Activated gamma-delta T cell treated with anti-CD3 and anti-CD28 coated beads, Interleukin-2, amount 50 U/mL, for 16 hours (primary cell): ENCODE measurements at places on chromosomes 16 and 17.

DNA sequence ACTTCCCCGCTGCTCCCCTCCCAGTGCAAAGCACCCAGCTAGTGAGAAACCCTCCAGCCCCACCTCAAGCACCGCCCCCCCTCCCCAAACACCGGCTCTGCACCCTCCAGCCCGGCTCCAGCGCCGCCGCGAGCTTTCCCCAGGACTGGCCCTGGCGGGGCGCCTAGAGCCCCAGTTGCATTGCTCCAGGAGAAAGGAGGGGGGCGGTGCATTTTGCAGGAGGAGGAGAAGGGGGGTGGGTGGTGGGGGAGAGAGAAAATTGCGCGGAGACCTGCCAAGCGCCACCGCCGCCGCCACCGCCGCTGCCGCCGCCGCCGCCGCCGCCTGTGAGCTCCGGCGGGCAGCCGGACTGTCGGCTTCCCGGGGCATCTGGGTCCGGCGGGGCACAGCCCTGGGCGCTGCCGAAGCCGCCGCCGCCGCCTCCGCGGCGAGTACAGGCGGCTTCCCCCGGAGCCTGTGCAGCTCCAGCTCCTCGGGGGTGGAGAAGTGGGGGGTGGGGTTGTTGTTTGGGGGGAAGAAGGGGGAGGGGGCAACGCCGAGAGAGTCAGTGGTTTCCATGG, 333 bp upstream of the NOG start:
- no peak for DNase-seq

GRCh38 chr17:6641247-6641863, 495 bp downstream of the TXNDC17 start:
- no peak for DNase-seq

GRCh38 chr17:44629314-44629713, 27.0 kb upstream of the MEIOC start:
- DNase-seq: no peak

- no peak for DNase-seq
Measured at GRCh38 chr17:69898601-69899000, 176.4 kb upstream of the KCNJ16 start.

- DNase-seq: peak; percentile 80
Measured at GRCh38 chr17:49407981-49408501, 6.6 kb downstream of the PHB1 start.

- no peak for DNase-seq
Measured at GRCh38 chr16:20614186-20615141, 38.3 kb upstream of the ACSM2B start.

DNA sequence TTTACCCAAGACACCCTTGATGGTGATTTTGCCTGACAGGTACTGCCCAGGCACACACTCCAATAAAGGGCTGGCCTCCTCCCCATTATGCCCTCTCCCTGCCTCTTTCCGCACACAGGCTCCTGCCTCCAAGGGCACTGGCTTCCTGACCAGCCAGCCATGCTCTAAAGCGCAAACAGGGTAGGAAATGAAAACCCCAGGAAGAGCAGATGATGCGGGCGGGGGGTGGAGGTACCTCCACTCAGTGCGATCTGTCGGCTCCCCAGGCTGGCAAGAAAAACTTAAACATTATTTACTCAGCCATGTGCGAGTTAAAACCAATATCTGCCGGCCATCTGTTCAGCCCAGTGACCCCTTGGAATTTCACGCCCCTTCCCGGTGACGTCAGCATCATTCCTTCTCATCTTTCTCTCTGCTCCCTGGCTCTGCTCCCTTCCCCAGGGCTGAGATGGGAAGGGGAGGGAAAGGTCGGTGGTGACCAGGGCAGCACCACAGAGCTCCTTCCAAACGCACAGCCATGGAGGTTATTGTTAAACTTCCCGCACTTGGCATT, 262.5 kb downstream of the CBLN1 start:
- no peak for DNase-seq

- DNase-seq: no peak
Measured at GRCh38 chr17:65158041-65158440, 20.9 kb downstream of the RGS9 start.

DNA sequence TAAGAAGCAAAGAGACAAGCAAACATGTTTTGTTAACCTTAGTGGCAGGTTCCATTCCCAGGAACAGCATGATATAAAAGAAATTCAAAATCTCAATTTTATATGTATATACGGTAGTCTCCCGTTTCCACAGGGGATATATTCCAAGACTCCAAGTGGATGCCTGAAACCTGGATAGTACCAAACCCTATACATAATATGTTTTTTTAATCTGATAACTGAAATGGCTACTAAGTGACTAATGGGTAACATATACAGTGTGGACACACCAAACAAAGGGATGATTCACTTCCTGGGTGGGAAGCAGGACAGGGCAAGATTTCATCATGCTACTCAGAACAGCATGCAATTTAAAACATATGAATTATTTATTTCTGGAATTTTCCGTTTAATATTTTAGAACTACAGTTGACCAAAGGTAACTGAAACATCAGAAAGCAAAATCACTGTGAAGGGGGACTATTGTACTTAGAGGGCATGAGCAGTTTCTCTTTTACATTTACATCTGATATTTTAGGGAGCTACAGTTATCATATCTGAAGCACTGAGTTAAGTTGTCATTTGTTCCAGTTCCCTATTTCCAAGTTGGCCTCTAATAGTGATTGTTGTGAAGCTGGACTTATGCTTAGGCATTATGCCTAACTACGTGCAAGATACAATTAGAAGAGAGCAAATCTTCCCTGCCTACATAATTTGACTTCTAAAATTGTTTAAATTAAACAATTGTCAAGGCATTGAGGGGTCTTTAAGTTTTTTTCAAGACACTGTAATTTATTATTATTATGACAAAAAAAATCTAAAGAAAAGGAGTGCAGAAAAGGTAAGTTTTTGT, 34.1 kb upstream of the ABCA6 start:
- DNase-seq: no peak

DNA sequence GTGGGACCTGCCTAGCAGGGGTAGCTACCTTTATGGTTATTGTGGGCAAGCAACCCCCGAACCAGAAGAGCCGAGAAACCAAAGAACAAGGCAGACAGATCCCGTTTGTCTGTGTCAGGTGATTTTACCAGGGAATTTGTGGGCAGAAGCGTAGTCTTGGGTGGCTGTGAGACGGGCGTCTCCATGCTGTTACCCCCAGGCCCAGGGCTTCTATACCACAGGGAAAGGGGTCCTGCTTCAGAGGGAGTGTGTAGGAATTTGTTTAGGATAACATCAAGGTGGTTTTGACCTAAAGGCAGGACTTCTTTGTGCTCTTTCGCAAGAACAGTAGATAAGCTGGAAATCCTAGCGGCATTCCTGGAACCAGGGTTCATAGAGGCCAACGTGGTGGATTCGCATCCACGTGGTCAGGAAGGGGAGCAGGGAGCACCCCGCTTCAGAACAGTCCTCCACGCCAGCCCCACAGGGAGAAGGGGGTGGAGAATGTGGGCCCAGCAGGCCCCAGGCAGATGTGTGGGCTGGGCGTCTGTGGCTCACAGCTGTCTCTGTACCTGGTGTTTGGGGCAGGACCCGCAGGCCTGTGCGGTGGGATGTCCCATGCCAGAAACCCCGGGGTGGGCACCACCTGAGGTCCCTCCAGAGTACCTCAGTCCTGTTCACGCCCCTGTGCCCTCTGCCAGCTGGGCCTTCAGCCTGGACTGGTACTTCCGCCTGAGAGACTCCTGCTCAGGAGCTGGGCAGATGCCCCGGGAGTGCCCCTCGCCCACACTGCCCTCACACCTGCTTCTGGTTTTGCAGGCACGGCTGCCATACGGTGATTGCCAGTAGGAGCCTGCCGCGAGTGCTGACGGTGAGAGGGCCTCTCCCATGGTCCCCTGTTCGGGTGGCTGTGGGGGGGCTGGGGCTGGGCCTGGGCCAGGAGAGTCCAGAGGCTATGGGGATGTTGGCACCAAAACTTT, 4.1 kb downstream of the DECR2 start:
- DNase-seq: no peak

GRCh38 chr16:52073024-52073423, 473.9 kb downstream of the TOX3 start:
- no peak for DNase-seq

- no peak for DNase-seq
Measured at GRCh38 chr17:47292206-47292605, 31.5 kb upstream of the EFCAB13 start.

DNA sequence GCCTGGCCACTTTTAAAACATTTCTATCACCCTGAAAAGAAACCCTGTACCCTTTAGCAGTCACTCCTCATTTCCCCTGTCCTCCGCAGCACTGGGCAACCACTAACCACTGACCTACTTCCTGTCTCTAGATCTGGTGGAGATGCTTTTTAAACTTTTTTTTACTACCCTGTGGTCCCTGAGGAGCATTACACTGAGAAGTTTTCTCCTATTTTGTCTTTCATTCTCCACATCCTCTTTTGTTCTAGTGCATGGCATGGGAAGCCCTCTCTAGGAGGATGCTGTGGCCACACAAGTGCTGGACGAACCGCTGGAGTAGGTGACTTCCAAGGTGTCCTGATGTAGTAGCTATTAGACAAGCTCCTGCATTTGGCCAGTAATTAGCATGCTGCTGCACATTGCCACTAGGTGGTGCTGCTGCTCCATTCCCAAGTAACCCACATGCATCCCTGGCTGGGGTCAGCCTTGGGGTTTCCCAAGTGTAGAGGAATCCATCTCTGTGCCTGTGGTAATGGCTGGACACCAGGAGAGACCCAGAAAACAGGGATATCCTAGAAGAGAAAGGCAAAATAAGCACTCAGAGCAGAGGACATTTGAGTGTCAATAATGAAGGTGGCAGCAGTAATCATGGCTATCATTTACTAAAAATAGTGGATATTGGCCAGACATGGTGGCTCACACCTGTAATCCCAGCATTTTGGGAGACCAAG, 143.8 kb upstream of the CRHR1 start:
- peak; percentile 43 for DNase-seq

- no peak for DNase-seq
Measured at GRCh38 chr17:69760562-69760961, 314.5 kb upstream of the KCNJ16 start.

GRCh38 chr16:77183137-77183536, 7.9 kb upstream of the MON1B start:
- DNase-seq: no peak

- DNase-seq: no peak
Measured at GRCh38 chr17:49742166-49742638, 21.7 kb downstream of the FAM117A start.

DNA sequence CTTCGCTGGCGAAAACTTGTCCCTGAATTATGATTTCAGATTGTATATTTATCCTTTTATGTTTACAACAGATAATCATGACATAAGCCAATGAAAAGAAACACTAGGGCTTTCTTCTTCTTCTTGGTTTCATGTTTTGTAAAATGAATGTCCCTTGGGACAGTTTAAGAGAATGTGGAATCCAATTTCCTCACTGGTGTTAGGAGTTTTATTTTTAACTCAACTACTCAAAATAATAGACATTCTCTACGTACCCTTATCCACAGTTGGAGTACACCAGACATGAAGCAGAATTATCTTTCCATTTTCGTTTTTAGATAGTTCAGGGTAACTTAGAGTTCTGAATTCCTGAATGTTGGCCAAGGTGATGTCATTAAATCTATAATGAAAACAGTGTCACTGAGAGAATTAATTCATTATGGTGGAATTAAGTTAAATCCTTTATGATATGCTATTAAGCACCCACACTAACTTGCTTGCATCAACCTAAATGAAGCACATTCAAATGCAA, 43.4 kb downstream of the IRX6 start:
- no peak for DNase-seq

DNA sequence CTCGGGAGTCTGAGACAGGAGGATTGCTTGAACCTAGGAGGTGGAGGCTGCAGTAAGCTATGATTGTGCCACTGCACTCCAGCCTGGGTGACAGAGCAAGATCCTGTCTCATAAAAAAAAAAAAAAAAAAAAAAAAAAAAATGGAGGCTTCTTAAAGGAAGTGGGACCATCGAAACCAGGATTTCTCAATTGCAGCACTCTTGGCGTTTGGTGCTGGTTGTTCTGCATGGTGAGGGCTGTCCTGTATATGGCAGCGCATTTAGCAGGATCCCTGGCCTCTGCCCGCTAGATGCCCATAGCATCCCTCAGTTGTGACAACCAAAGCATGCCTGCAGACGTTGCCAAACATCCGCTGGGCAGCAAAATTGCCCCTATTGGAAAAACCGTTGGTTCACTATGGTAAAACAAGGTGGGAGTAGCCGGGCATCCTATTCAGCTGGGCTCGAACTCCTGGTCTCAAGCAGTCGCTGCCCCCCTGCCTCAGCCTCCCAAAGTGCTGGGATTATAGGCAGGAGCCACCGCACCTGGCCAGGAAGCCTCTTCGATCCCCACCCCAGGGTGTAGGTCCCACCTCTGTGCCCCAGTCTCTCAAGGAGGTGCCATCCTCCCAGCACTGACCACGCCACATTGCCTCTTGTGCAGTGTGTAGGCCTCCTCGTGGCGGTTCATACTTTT, 6.5 kb upstream of the NPIPB7 start:
- no peak for DNase-seq

DNA sequence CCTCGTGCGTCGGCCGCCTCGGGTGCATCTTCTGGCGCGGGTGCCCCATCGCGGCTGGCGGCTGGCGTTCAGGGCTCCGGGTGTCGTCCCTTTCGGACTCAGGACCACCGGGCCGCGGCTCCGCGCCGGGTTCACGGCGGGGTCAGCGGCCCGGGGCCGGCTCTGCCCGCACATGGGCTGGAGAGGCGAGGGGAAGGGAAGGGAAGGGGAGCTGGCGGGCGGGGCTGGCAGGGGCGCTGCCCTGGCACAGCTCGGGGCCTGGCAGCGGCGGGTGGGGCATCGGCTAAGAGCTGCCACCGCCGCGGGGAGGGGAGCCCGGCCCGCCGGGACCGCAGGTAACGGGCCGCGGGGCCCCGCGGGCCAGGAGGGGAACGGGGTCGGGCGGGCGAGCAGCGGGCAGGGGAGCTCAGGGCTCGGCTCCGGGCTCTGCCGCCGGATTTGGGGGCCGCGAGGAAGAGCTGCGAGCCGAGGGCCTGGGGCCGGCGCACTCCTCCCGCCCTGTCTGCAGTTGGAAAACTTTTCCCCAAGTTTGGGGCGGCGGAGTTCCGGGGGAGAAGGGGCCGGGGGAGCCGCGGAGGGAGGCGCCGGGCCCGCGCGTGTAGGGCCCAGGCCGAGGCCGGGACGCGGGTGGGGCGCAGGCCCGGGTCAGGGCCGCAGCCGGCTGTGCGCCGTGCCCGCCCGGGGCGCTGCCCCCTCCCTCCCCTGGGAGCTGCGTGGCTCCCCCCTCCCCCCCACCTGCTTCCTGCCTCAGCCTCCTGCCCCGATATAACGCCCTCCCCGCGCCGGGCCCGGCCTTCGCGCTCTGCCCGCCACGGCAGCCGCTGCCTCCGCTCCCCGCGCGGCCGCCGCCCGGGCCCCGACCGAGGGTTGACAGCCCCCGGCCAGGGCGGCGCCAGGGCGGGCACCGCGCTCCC, 646 bp downstream of the HIC1 start:
- DNase-seq: no peak
